ENCODE measurements at places on chromosomes 5 and 9.

DNA sequence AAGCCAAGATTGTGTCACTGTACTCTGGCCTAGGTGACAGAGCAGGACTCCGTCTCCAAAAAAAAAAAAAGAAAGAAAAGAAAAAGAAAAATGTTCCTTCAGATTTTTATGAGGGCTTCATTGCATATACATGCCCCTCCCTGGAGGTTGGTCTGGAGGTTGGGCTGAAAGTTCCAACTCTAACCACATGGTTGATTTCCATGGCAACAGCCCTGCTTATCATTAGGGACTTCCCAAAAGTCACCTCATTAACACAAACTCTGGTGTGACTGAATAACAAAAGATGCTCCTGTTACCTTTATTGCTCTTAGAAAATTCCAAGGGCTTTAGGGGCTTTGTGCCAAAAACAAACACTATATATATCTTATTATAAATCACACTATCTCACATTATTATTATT lies 113.8 kb downstream of the TMC1 start:
- DNase-seq = no peak

DNA sequence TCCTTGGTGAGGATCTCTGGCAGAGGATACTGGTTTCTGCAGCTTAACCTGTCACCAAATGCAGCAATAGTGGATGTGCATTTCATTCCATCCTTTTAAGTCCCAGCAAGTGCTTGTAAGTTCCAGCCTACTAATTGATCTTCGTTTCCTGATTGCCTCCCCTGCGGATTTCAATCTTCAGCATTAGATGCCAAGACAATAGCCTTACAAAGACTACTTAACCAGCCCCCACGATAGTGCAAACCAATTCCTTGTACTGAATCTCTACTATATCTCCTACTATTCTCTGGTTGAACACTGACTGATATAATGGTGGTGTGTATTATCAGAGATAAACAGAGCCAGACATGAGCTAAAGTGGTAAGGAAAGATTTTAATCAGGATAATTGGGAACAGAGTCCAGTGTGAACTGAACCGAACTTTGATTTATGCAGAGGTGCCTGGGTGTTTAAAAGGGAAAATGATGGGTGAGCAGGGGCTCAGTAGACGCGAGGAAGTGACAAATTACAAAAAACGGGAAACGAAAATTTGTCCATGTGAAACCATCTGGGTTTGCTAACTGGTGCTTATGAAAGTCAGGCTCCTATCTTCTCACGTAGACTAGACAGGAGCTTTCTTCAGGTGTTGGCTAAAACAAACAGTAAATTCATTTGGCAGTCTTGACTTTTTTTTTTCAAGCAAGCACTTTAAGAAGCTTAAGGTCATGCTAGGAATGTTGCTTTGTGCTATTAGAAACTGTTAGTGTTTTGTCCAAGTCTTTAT lies 106.9 kb upstream of the ST8SIA4 start:
- DNase-seq = no peak

- DNase-seq = no peak
These were observed 53.2 kb upstream of the UBTD2 start for GRCh38 chr5:172336676-172337285.

- DNase-seq = no peak
These were observed 63.3 kb downstream of the CARTPT start for GRCh38 chr5:71782393-71782770.

DNA sequence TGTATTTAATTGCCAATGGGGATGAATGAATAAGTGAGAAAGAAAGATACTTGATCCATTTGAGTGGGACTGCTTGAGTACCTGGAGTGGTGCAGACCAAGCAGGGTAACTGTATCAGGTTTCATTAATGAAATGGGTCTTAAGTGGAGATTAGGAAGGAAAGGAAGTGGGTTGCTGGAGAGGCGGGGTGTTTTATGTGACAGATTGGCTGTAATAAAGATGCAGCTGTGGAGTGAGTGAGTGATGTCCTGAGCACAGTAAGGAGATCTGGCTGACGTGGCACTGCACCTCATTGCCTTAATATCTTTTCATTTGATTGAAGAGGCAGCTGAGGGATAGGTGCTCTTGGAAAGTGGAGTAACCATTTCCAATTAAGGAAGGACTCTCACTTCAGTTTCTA lies 161.0 kb upstream of the CCDC152 start:
- DNase-seq = no peak

- no peak for DNase-seq
These were observed at the start of gene SLC36A3 for GRCh38 chr5:151303666-151304065. Gene SLC36A3 (minus strand): TSS chr5:151303766. CDS start chr5:151303354, 412 bp downstream.

- peak; percentile 36 for DNase-seq
These were observed 88.2 kb upstream of the BASP1 start for GRCh38 chr5:17129093-17129849.

DNA sequence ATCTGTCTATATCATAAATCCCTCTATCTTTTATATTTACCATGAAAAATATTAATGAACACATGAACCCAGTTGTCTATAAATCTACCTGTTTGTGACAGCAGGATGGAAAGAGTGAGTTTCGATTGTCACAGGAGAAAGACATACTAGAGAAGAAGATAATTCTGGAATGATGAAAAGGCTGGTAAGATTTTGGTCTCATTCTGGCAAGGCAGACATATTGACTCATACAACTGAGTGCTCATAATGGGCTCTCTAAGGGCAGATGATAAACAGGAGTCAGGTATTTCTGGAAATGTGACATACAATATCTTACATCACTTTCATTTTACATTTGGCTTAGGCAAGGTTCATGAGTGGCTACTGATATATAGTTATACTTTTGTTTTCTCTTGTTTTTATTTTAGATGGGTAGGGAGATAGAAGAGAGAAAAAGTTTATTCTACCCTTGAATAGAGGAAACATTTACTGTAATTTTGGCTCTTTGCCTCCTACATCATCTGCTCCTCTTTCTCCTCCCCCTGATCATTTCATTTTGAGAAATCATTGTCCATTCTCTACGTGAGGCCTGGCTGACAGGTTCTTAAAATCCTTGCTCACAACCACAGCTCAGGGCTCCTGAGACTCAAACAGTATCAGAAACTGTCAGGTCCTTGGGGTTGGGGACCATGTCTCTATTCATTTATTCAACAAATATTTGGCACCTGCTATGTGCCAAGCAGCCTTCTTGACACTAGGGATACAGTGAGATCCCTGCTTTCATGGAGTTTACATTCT lies 14.4 kb downstream of the ELOVL7 start:
- no peak for DNase-seq

DNA sequence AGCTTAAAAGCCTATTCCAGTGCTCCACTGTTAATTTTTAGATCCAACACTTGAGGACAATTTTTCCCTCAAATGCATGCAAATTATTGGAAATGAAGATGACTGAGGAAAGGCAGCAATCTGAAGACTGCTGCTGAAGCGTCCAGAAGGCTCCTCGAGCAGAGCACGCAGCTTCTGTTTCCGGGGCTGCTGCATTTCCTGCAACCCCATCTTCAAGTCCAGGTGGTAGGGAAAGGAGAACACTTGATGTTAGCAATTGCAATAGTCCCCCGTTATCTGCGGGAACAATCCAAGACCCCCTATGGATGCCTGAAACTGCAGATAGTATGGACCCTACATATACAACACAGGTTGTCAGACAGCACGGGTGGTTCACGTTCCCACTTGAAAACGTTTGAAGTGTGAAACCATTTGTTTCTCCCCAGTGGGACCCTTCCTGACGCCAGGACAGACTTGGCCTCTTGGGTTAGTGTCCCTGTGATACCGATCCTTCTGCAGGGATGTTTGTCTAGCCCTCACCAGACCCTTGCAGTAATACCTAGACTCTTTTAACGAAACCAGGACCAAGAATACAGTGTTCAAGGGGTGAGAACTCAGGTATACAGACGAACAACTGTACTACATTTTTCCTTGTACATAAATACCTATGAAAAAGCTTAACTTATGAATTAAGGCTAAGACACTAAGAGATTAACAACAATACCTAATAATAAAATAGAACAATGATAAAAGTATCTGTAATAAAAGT lies 152.3 kb downstream of the HSD17B3 start:
- DNase-seq = no peak

DNA sequence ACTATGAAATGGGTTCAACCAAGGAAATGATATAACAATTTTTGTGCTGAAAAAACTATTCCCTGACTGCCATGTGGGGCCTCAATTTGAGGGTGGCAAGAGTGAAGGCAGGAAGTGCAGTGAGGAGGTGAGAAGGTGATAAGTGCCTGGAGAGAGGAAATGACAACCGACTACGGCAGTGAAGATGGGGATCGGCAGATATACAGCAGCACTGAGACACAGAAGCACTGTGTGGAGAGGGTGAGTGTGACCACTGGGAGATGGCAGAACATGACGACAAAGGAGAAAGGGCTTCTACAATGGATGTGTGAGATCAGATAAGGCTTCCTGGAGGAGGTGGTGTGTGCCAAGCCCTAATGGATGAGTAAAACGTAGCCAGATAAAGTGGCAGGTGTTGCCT lies 271.8 kb downstream of the TRIM32 start:
- no peak for DNase-seq

GRCh38 chr9:91534374-91534773 lies 110.7 kb upstream of the NFIL3 start:
- no peak for DNase-seq

DNA sequence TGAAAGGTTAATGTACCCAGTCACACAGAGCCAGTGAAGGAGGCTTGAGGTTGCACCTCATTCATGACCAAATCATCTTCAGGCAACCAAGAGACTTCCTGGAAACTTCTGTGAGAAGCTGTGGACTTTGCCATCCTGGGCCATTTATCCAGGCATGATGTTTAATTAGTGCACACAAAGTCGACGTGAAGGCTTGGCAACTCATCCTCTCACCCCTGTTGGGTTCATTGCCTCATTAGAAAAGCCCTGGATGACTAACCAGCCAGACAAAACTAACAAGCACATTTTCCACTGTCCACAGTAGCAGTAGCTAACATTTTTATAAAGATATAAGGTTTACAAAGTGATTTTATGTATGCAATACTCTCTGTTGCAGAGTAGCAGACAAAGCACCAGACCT lies 65.7 kb upstream of the ZNF462 start:
- no peak for DNase-seq

- DNase-seq = peak; percentile 16
These were observed 422.7 kb downstream of the TLE1 start for GRCh38 chr9:81266674-81267073.

DNA sequence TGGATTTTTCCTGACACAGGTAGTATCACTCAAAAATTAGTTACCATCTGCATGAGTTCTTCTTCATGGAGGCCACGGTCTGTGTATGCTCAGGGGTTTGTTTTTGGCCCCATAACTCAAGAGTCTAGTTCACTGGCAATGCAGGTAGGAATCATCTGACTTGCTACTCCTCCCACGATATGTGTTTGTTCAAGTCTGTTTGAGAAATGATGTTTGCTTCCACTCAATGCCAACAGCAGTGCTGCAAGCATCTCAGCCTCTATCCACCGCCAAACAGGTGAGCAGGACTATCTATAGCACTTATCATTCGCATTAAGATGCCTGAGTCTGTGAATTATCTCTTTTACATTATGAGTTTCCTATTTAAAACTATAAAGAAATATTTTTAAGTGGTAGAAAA lies 264.8 kb upstream of the PTGER4 start:
- no peak for DNase-seq

DNA sequence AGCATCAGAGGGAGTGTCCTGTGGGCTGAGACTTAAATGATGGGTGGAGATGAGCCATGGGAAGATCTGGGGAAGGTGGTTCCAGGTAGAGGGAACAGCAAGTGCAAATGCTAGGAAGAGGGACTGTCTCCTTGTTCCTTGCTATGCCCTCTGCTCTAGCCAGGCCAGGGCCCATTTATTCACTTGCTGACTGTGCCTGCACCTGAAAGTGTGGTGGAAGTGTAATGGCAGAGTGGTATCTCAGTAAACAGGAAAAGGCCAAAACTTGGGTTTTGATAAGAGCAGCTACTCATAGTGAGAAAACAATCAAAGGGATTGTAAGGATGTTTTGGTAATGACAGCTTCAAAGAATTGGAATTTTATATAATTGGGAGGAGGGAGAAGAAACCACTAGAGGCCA lies 32.4 kb downstream of the TLE4 start:
- no peak for DNase-seq

DNA sequence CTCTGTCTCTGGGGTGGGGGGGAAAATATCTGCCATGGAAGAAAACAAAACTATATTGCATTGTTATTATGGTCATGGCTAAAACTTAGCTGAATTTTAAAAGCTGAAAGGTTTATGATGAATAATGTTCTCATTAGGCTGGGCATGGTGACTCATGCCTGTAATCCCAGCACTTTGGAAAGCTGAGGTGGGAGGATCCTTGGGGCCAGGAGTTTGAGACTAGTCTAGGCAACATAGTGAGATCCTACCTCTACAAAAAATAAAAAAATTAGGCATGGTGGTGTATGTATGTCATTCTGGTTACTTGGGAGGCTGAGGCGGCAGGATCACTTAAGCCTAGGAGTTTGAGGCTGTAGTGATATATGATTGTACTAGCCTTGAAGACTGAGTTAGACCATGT lies 44.5 kb downstream of the IPO11 start:
- peak; percentile 24 for DNase-seq

DNA sequence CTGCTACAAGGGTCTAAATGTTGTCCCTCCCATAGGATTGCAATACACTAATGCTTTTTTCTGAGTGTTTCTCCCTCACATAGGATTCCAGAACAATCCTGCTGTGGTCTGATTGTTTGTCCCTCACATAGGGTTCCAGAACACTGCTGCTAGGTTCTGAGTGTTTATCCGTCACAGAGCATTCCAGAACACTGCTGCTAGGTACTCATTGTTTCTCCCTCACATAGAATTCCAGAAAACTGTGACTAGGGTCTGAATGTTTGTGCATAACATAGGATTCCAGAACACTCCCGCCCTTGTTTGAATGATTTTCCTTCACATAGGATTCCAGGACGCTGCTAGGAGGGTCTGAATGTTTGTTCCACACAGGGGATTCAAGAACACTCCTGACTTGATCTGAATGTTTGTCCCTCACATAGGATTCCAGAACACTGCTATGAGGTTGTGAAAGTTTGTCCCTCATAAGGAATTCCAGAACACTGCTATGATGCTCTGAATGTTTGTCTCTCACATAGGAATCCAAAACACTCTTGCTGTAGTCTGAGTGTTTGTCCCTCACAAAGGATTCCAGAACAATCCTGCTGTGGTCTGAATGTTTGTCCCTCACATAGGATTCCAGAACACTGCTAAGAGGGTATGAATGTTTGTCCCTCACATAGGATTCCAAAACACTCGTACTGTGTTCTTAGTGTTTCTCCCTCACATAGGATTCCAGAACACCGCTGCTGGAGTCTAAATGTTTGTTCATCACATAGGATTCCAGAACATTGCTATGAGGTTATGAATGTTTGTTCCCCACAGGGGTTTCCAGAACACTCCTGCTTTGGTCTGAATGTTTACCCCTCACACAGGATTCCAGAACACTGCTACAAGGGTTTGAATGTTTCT lies 213.5 kb downstream of the FOXD4L6 start:
- DNase-seq = no peak
